Activated CD4-positive, alpha-beta memory T cell treated with anti-CD3 and anti-CD28 coated beads, Interleukin-2, amount 10 ng/mL, durations not matched to agents 7 days and 5 days (primary cell): ENCODE measurements at places on chromosomes 3 and 15. TPM values are rescaled to one million over a fixed set of nuclear protein-coding genes. Genes with fewer than 3 reads are reported as not detected.

GPR27 gene
- total RNA-seq: 3.0 TPM

SUSD5 gene
- not detected for total RNA-seq

ARPP19 gene
- total RNA-seq: 193 TPM

ZNF502 gene
- 0.86 TPM for total RNA-seq

DNA sequence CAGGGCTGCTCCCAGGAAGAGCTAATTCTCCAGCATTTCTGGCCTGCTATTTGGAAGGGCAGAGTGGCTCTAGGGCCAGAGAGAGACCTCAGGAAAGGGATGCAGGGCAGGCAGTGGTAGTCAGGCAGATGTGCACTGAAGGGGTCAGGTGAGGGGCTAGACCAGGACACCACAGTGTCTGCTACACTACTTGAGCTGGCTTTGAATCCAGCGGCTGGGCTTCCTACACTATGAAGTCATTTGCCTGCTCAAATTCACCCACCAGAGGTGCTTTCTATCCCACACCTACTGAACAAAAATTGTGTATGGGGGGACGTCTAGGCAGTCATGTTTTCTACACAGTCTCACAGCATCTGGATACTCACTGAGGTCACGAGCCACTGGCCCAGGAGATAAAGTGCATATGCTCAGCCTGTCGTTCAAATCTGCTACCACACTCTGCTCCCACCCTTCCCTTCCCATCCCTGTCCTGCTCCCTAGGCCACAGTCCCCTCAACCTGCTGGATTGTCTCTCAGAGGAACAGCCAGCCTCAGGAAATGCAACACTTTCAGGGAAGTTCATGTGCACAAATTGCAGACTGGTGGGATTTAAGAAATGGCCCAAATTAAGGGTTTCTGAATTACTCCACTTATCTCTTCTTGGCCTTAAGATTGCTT is 49.9 kb upstream of the SLC6A11 start:
- no peak for DNase-seq

- DNase-seq: no peak
Observed at GRCh38 chr15:83193721-83194120, 13.9 kb downstream of the HDGFL3 start.

GRCh38 chr3:25151281-25151902 is 276.7 kb upstream of the RARB start:
- no peak for DNase-seq

- peak; percentile 31 for DNase-seq
Observed at GRCh38 chr15:43253431-43254403, 13.0 kb downstream of the TGM5 start.

- DNase-seq: no peak
Observed at GRCh38 chr3:40725031-40725430, 200.3 kb downstream of the ZNF621 start.

DNA sequence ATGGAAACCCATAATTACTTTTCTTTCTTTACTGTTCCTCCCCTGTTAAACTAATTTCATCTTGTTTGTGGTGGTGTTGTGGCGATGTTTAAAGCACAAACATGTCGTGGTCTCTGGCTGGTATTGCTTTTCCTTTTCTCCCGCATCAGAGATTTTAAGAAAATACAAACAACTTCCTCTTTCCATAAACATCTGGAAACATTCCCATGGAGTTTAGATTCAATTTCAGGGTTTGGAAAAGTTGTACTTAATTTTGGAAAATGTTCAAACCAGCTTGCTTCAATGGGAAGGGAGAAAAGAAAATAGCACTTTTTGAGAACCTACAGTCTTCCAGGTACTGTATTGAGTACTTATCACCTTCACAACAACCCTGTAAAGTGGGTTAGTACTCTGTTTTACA is 30.4 kb downstream of the STARD9 start:
- DNase-seq: no peak

GRCh38 chr15:70558406-70559264 is 204.7 kb downstream of the UACA start:
- no peak for DNase-seq

- DNase-seq: no peak
Observed at GRCh38 chr15:95448531-95449229, 881.8 kb upstream of the NR2F2 start.

DNA sequence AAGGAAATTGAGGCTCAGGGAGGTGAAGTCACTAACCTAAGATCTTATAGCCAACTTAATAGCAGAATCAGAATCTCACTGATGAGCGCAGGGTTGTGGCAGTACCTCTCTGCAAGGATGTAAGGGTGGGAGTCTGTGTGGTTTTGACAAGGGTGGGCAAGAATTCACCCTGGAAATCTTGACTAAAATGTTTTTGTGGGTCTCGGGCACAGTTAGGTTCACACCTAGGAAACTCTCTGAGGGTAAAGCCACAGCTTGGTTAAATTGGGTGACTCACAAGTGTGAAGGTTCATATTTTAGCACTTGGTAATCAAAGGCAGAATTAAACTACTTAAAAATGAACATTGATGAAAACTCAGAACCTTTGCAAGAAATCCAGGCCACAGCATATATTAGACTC is 178.2 kb upstream of the EOMES start:
- peak; percentile 29 for DNase-seq

GRCh38 chr3:70738291-70738681 is 425.8 kb upstream of the MDFIC2 start:
- DNase-seq: no peak

DNA sequence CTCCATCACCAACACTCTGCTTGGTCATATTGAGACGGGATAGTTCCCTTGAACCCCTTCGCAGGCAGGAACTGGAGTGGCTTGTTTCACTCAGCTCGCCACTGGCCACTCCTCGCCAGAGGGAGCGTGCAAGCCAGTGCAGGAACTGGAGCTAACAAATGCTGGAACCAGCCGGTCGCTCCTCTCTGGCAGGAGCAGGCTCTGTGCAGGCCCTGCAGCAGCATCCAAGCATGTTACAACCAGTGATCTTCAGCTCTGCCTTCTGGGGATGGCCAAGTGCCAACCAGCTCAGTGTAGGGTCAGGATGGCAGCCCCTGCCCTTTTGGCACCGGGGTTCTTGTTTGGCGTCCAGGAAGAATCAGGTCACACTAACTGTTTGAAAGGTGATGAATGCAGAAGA is 329.0 kb upstream of the AZI2 start:
- DNase-seq: no peak

DNA sequence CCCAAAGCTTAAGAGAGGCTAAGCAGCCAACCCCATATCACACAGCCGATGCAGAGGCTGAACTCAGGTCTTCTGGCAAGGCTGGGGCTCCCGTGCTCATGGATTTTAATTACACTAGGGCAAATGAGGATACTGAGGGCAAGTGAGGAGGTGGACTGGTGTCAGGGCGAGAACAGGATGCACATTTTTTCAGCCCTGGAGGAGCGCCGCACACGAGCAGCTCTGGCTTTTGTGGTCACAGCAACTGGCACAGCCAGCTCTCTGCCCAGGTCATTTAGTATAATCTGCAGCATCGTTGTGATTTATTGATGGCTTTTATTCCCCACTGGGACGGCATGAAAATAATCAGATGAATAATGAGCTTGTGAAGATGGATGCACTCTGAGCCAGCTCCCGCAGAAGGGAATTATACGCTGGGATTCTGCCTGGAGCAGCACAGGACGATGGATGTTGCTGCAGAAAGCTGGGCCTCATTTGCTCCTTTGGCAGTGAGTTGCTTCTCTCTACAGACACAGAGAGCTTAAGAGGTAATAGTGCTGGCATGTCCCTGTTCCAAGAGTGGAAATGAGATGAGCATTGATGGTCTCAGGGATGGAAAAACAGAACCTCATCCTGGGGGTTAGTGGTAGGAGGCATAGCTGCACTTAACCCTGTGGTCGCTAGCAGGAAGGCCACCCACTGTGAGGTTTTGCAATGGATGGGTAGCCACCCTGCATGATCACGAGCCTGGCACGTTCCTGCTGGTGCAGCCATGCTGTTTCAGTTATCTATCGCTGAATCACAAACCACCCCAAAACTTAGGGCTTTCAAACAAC is 135.4 kb downstream of the UACA start:
- DNase-seq: no peak

GRCh38 chr15:101573951-101574350 is 78.2 kb downstream of the TM2D3 start:
- DNase-seq: no peak

DNA sequence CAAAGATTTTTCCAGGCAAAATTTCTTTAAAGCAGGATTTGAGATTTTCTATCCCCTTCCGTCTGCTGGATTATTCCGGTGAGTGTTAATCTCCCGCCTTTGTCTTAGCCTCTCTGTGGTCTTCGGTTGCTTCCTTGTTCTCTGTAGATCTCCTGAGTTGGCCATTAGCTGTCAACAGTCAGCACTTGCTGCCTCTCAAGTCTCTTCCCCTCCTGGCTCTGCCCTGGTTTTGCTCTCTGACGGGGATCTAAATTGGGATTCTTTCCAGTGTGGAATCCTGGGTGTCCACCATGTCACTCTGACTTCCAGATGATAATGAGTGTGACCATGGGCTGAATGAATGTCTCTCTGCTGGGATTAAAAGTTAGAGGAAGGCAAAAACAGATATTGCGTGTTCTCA is 121.5 kb downstream of the IGF1R start:
- no peak for DNase-seq
